ENCODE measurements at places on chromosomes 1 and 21. TPM values are rescaled to one million over a fixed set of nuclear protein-coding genes. Genes with fewer than 3 reads are reported as not detected.

The SLAMF6 gene
- total RNA-seq = not detected

The RGS2 gene
- total RNA-seq = 4.7 TPM

The IGFN1 gene
- total RNA-seq = not detected

The MFAP2 gene
- total RNA-seq = 16.7 TPM

DNA sequence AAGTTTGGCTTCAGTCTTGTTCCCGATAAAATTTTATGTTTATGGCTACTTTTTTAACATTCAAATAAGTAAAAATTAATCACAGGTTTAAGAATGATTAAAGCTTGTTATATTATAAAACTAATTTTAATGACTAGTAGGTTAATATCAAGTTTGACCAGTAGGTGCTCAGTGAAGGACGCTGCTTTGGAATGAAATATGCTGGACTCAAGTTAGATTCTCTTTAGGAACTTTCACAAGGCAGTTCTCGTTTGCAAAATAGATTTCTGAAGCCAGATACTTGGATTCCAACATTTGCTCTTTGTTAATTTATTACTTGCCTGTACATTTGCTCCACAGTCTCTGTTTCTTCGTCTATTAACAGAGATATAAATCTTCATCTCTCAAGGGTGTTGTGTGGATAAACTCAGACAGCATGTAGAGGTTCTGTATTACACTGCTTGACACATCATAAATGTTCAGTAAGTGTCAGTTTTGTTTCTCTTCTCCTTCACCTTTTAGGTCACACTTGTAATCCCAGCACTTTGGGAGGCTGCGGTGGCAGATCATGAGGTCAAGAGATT, 432.8 kb upstream of the CHRM3 start:
- no peak for DNase-seq

All from SJSA1 (cell line).